ENCODE measurements at places on chromosomes 5 and 9. TPM values are rescaled to one million over a fixed set of nuclear protein-coding genes. Genes with fewer than 3 reads are reported as not detected.

DPYSL3 gene
- total RNA-seq: 0.12 TPM

CCDC183 gene
- 0.38 TPM for total RNA-seq

GPR21 gene
- total RNA-seq: 0.32 TPM

TICAM2 gene
- total RNA-seq: 0.72 TPM

STK32A gene
- total RNA-seq: not detected

GABRA6 gene
- not detected for total RNA-seq

CCDC112 gene
- 1.9 TPM for total RNA-seq

CLIC3 gene
- not detected for total RNA-seq
